SJSA1 (cell line): ENCODE measurements at places on chromosomes 3 and 15. TPM values are rescaled to one million over a fixed set of nuclear protein-coding genes. Genes with fewer than 3 reads are reported as not detected.
A peak's percentile ranks its signal among the peaks of the same experiment; 100 is the strongest.

DZIP1L gene
- 18.1 and 24.0 TPM in 2 replicates for total RNA-seq

GOLGA8B gene
- total RNA-seq = 15.9 and 20.9 TPM in 2 replicates

TEX55 gene
- total RNA-seq = not detected in 2 replicates

GRCh38 chr3:12545473-12545791, at the start of gene MKRN2OS:
TSS of gene MKRN2OS (minus strand) at chr3:12545499. CDS start at chr3:12545464, 35 bp downstream.
- no peaks in the 10 kb centered on the region for H3K36me3 ChIP-seq
- H3K27ac ChIP-seq = no peak within 1 kb of the TSS
- no peak for DNase-seq
- H3K4me1 ChIP-seq = no peaks in the 10 kb centered on the region
- H3K27me3 ChIP-seq = no peaks in the 10 kb centered on the region

- no peaks in the 10 kb centered on the region for H3K36me3 ChIP-seq
- H3K27ac ChIP-seq = no peak overlapping the region
- DNase-seq = no peak
- H3K4me1 ChIP-seq = no peaks in the 10 kb centered on the region
- H3K27me3 ChIP-seq = no peaks in the 10 kb centered on the region
These were observed 44.3 kb downstream of the ATP2B2 start for GRCh38 chr3:10460951-10461545.

DNA sequence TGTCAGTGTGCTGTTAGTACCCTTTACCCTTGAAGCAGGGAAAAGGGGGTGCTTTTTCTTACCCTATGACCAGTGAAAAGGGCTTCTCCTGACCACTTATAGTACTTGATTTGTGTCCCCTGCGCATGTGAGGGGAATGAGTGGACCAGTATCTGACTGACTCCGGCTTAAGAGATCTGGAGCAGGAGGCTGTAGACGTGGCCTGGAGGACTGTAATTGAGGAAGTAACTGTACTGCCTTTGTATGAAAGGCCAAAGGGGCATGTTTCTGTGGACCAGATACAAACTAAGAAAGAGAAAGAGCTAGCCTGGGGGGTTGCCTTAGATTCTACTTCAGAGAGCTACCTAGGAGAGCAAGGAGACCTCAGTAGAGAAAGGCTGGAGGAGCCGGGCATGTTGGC, 89.9 kb upstream of the TBL1XR1 start:
- H3K4me1 ChIP-seq = peaks cover 14% of the 10 kb centered on the region
- H3K27ac ChIP-seq = no peak overlapping the region
- no peak overlapping the region for H3K4me3 ChIP-seq
- H3K27me3 ChIP-seq = no peaks in the 10 kb centered on the region
- no peaks in the 10 kb centered on the region for H3K36me3 ChIP-seq
- DNase-seq = no peak

GRCh38 chr3:129020691-129021090, 19.6 kb downstream of the EFCC1 start:
- no peak overlapping the region for H3K4me3 ChIP-seq
- DNase-seq = no peak
- no peaks in the 10 kb centered on the region for H3K36me3 ChIP-seq
- peak overlapping the region; percentile 90 for H3K27ac ChIP-seq
- no peaks in the 10 kb centered on the region for H3K27me3 ChIP-seq
